Mesothelial cell of epicardium (in vitro differentiated cells): ENCODE measurements at places on chromosomes 5 and 9.

DNA sequence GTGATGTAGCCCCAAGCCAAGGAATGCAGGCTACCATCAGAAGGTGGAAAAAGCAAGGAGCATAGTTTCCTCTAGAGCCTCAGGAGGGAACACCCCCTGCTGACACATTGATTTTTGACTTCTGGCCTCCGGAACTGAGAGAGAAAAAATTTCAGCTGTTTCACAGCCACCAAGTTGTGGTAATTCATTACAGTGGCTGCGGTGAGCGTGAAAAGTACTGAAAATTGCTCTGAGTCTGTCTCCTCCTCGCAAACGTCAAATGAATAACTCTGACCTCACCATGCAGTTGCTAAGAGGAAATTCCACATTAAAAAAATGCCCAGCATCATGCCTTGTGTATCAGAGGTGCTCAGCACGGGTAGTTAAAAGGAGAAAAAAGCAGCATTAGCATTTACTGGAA lies 277.9 kb upstream of the MSX2 start:
- DNase-seq, result no peak

GRCh38 chr5:110441035-110441434 lies 285.4 kb downstream of the TMEM232 start:
- DNase-seq, result no peak

- no peak for DNase-seq
These were observed 133.3 kb upstream of the SMARCA2 start for GRCh38 chr9:1881708-1882295.

- no peak for DNase-seq
These were observed 51.4 kb downstream of the CDH6 start for GRCh38 chr5:31244921-31245320.
